ENCODE measurements at places on chromosomes 4 and X.
A peak's percentile ranks its signal among the peaks of the same experiment; 100 is the strongest.

DNA sequence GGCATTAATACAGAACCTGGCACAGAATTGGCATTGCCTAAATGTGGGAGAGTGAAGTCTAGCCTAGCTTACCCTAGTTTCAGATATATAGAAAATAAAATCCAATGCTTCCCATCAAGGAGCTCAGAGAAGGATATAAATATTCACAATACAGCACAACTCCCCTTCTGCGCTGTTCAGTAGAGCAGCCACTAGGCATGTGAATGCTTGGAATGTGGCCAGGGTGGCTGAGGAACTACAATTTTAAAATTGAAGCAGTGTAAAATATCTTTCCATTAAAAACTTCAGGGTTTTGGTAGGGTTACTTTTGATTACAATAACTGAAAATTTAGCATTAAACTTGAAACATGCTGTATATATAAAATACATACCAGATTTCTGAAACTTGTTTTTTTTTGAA lies 19.5 kb downstream of the ZNF518B start:
- DNase-seq, result no peak

- DNase-seq, result no peak
Measured at GRCh38 chr4:8250227-8250626, 19.3 kb upstream of the HTRA3 start.

DNA sequence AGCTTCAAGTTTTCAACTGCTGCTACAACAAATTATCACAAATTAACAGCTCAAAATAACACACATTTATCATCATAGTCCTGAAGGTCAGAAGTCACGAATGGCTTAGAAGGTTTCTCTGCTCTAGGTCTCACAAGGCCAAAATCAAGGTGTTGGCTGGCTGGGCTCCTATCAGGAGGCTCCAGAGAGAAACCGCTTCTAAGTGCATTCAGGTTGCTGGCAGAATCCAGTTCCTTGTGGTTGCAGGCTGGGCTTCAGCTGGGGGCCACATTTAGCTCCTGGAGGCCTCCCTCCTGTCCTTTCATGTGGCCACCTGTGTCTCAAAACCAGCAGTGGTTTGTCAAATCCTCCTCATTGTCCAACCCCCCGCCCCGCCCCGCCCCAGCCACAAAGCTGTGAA lies 15.4 kb downstream of the MRFAP1 start:
- DNase-seq, result no peak

GRCh38 chr4:143581331-143581946 lies 67.9 kb downstream of the SMARCA5 start:
- peak; percentile 30 for DNase-seq

DNA sequence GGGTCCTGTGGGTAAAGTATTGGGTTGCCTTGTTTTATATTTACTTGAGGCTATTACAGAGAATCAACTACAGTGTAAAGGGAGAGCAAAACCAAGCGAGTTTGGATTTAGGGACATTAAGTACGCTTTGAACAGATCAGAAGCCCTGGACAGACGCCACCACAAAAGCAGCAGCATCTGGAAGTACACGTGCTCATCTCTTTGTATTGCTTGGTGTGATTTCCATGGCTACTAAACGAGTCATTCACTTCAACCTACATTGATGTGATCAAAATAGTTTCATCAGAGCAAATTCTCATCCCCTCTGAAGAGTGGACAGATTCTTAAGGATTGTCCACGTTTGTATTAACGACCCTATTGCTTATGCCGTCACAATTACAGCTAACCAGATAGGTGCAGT lies 85.1 kb downstream of the SORBS2 start:
- DNase-seq, result no peak

Data from NCI-H1105 (cell line).